ENCODE measurements at places on chromosomes 3 and 15.

DNA sequence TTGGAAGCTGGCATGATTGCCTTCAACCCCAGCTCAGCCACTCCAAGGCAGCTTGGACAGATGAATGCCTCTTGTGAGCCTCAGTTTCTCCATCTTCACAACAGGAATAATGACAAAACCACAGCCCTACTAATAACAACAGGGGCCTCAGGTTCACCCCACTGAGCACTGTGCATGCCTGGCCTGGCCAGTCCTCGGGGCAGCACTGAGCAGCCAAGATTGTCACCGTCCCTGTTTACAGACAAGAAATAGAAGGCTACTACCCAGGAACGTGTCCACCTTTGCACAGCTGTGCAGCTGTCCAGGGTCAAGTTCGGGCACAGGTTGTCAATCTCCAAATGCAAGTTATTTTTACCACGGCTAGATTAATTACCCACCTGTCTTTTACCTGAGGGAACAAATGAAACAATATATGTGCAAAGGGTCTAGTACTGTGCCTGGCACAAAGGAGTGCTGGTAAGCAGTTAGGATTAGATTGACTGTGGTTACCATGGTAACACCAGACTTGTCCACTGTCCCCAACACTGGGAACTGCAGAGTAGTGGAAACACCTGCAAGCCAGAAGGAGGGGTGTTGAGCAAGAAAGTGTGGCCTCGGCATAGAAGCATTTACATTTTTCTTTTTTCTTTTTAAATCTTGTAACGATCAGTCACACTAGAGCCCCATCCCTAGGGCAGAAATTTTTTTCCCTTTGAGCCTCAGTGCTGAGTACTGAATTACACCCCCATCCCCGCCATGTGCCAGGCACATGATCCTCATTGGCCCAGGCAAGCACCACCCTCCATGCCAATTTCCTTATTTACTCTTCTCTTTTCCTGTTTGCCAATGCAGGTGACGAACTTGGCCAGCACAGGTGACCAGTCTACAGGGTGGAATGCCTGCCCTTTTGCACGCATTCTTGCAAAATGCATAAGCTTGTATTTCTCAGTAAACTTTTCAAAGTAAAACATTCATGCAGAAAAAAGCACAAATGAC lies 66.3 kb upstream of the SLC6A6 start:
- DNase-seq = no peak

DNA sequence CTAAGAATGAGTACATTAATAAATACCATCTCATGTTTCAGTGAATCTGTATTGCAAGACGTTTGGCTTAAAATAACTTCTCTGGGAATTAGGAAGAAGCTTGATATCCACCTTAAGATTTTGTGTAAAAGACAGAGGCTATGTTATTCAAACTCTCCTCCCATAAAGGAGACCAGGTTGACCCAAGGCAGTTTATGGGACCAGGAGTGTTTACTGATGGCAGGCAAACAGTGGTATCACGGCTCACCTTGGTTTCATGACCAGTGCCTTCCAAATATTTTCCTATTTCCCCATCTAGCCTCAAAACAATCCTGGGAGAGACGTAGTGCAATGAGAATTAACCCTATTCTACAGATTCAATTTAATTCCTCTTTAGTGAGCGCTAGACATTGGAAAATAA lies 90.2 kb upstream of the SNTN start:
- no peak for DNase-seq

DNA sequence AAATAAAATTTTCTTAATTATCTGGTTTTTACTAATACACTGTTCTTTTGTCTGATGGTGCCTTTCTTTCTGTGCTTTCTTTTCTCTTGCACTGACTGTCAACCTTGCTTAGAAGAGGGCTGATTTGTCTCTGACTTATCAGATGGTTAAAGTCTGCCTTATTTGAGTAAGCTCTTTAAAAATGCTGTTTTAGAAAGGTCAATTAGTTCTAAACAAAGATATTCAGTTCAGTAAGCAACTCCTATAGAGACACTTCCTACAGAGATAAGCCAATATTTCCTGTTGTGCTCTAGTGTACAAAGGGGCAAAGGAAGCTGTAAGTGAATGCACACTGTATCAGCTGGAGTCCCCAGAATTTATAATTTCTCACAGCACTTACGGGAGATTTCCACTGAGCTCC lies 153.4 kb upstream of the TSPAN3 start:
- no peak for DNase-seq

GRCh38 chr3:14899993-14900618 lies 47.3 kb upstream of the NR2C2 start:
- no peak for DNase-seq

- DNase-seq = no peak
Measured at GRCh38 chr3:156207802-156208685, 87.7 kb downstream of the KCNAB1 start.

- DNase-seq = no peak
Measured at GRCh38 chr3:154889227-154889634, 190.9 kb upstream of the MME start.

GRCh38 chr3:31106204-31106603 lies 211.7 kb upstream of the GADL1 start:
- DNase-seq = no peak

DNA sequence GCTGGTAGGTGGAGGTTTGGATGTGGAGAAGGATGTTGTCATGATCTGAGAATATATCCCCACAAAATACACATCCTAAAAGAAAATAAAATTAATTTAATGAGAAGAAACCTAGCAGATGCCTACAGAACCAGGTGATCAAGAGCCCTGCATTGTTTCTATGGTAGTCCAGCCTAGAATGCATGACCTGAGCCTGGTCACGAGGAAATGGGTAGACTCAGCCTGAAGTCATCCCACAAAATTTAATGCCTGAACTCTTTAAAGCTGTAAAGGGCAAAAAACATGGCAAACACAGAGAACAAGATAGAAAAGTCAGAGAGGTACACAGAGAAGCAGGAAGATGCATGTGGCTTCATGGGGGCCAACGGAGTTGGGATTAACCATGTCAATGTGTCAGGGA lies 36.0 kb downstream of the LDHAL6B start:
- DNase-seq = no peak

- no peak for DNase-seq
Measured at GRCh38 chr3:188223936-188224335, 70.0 kb downstream of the LPP start.

GRCh38 chr15:67107014-67107812 lies 41.8 kb downstream of the SMAD3 start:
- peak; percentile 99 for DNase-seq

GRCh38 chr3:97738761-97739160 lies 25.8 kb upstream of the ARL6 start:
- DNase-seq = no peak

DNA sequence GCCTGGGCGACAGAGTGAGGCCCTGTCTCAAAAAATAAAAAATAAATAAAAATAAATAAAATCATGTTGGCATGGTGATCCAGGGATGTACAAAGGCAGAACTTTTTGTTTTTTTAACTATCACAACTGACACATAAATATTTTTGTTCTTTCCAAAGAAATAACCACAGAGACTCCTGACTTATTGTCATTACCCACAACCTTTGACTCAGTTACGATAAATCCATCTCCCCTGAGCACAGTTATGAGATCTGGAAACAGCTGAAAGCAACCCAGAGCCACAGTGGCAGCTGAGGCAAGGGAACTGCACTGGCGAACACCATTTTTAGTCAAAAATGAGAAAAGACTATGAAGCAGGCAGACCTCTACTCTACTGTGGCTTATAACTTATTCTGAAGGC lies 24.0 kb downstream of the OSBPL10 start:
- no peak for DNase-seq

GRCh38 chr3:145952536-145952935 lies 208.4 kb downstream of the PLOD2 start:
- DNase-seq = no peak
